ENCODE measurements at places on chromosomes 13 and 19.

- no peak for DNase-seq
These were observed 528.7 kb downstream of the RFC3 start for GRCh38 chr13:34346626-34347025.

DNA sequence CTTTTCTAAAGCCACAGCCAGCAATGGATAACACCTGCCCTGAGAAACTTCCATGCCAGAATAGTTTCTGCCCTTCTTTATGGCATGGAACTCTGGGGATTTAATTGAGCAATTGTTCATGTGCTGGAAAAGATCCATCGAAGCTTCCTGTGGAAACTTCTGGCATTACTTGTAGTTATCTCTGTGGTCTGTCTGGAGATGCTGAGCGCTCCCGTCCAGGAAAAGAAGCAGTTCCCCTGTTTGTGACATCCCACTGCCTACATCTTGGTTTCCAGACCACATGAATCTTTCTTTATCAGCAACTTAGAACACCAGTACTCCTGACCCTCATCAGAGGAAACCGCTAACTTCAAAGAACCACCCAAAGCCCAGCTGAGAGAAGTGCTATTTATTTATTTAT is 24.6 kb downstream of the FLT1 start:
- no peak for DNase-seq

- no peak for DNase-seq
These were observed 41.2 kb upstream of the TNFSF11 start for GRCh38 chr13:42532561-42533335.

- no peak for DNase-seq
These were observed 2.2 kb downstream of the C3 start for GRCh38 chr19:6718111-6718740.

GRCh38 chr13:113192902-113193301 is 15.6 kb downstream of the PCID2 start:
- no peak for DNase-seq

Measured in stimulated activated CD4-positive, alpha-beta T cell treated with anti-CD3 and anti-CD28 coated beads, Interleukin-4, amount 100 ng/mL, for 48 hours (primary cell).